ENCODE measurements at places on chromosomes 13 and 19.

GRCh38 chr13:113646376-113646775 lies 11.6 kb downstream of the ATP4B start:
- DNase-seq: no peak

DNA sequence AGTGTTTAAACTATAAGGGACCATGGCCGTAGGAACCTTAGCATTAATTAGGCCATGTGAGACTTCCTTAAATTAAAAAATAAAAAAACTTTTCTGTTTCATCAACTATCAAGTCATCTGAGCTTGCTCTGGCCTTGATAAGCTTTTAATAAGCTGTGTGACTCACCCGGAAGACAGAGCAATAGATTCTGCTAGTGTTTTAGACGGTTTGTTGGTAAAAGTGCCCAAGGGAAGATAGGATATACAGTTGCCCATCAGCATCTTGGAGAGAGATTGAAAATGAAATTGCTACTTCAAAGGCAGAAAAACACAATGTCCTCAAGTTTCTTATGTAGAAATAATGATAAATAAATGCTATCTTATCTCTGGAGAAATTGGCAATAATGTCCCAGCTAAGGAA lies 31.2 kb upstream of the RCBTB2 start:
- no peak for DNase-seq

- no peak for DNase-seq
Observed at GRCh38 chr19:34269968-34270621, 15.7 kb downstream of the GARRE1 start.

DNA sequence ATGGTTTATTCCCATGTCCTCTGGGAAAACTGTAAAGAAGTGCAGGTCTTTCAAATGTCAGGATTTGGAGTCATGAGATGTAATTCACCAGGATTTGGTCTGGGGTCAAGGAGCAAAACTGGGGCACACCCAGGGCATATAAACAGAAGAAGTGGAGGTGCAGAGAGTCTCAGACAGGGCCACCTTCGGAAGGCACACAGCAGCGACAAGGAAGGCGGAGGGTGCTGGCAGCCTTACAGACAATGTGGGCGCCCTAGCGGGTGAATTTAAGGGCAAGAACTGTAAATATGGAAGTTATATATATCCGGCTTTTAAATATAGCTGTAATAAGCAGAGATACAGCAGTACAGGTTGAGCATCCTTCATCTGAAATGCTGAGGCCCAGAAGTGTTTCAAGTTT lies 31.2 kb downstream of the DHRS12 start:
- no peak for DNase-seq

DNA sequence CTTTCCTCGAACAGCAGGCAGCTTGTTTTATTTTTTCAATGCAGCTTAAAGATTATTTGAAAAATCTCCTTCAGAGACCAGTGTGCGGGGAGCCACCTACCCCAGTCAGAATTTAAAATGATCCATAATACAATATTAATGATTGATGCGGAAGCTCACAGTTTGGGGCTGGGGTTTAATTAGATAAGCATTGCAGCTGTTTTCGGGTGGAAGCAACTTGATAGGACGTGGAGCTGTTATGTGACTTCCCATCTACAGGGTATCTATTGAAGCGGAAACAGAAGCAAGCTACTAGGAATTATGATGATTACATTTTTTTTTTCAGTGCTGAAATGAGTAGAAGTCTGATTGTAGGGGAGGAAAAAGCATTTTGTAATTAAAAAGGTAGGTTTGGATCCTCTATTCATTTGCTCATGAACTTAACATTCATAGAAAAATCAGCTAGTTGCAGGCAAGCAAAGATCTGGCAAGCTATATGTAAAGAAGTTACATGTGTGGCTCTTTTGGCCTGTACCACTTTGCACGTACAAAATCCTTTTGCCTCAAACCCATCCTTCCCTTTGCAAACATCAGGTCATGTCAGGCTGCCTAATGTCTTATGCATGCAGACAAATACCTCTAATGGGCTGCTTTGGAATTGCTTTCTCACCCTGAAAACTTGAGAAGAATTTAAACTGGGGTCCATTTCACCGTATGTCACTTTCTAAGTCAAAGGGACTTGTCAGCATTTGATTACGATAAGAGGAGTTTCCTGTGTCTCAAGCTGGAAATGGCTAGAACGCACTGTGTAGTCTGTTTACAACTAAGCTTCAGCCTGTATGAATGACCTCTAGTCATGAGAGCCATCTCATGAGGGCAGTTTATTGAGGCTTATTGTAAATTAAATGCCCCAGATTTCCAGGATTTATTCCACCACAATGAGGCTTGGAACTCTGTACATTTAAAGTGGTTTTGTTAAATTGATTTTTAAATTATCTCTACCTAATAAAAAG lies 267.1 kb upstream of the TMTC4 start:
- DNase-seq: no peak

DNA sequence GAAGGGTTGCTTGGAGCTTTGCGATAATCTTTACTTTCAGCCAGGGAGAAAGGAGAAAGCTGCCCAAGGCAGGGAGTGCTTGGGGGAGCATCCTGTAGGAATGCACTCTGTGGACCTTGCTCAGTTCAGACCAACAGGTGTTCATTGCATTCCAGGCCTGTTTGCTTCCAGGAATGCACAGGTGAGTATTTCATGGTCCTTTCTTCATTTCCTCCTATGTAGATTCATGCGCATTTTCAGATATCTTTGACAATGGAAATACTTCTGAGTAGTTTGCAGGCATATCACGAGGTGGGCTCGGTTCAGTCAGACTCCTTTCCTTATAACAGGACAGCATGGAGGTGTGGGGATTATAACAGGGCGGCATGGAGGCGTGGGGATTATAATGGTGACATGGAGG lies 254.8 kb downstream of the FGF9 start:
- DNase-seq: no peak

DNA sequence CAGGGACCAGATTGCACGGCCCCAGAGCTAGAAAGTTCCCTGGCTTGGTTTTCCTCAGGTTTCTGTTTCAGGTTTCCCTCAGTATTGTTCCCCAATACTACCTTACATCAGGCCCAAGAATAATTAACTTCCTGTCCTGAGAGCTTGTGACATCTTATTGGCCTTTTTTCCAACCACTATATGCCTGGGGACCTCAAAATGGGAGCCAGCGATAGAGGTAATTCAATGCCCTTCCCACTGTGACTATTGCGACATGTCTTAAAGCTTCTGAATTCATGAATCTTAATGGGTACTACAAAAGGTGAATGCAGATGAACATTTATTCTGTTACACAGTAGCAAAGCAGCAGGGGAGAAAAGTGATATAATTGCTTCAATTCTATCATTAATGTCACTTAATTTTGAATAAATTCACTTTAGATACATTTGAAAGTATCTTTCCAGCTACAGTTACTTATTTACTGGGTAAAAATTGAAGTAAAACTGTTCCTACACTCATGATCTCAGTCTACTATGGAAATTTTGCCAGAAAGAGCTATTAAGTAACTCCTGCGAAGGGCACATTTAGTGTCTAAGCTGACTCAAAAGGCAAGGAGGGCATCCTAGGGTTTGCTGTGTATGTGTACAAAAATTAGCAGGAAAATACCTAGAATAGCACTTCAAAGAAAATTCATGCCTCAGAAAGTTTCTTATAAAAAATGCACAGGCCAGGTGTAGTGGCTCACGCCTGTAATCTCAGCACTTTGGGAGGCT lies 4.1 kb downstream of the CRYL1 start:
- DNase-seq: no peak

Data from NCI-H1436 (cell line).